ENCODE measurements at places on chromosomes 3 and 15.
A peak's percentile ranks its signal among the peaks of the same experiment; 100 is the strongest.

GRCh38 chr15:72222393-72222792 lies 8.6 kb downstream of the PKM start:
- DNase-seq: no peak

- DNase-seq: peak; percentile 47
These were observed 14.2 kb downstream of the GPR15 start for GRCh38 chr3:98545940-98546339.

- no peak for DNase-seq
These were observed 67.5 kb downstream of the TFG start for GRCh38 chr3:100776746-100777145.

- no peak for DNase-seq
These were observed 183.3 kb upstream of the ROPN1 start for GRCh38 chr3:124174910-124175874.

DNA sequence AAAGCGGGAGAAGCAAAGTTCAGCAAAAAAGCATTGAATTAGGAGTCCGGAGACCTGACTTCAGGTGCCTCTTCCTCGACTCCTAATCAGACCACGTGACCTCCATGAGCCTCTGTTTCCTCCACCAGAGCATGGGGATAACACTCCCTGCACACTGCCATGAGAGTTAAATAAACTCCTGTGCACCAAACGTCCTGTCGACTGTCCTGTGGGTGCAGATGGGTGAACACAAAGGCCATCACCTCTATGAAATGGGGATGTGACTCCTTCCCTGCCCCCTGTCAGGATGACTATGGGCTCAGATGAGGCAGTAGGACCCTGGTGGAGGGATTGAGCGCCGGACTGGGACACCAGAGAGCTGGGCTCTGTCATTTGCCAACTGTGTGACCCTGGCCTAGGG lies 13.5 kb upstream of the TSPAN3 start:
- no peak for DNase-seq

- peak; percentile 74 for DNase-seq
These were observed 72.6 kb downstream of the MYO1E start for GRCh38 chr15:59299929-59300617.

- DNase-seq: no peak
These were observed 106.4 kb upstream of the SLC2A2 start for GRCh38 chr3:171132873-171133272.

- no peak for DNase-seq
These were observed 550.7 kb downstream of the ROBO1 start for GRCh38 chr3:79217096-79217495.

GRCh38 chr15:83305704-83306291 lies 21.3 kb upstream of the BNC1 start:
- no peak for DNase-seq

- no peak for DNase-seq
These were observed 30.7 kb upstream of the ANPEP start for GRCh38 chr15:89845305-89845893.

GRCh38 chr3:160049988-160050387 lies 61.4 kb downstream of the IL12A start:
- DNase-seq: no peak

- DNase-seq: no peak
These were observed 32.1 kb upstream of the RFTN1 start for GRCh38 chr3:16545413-16546185.

DNA sequence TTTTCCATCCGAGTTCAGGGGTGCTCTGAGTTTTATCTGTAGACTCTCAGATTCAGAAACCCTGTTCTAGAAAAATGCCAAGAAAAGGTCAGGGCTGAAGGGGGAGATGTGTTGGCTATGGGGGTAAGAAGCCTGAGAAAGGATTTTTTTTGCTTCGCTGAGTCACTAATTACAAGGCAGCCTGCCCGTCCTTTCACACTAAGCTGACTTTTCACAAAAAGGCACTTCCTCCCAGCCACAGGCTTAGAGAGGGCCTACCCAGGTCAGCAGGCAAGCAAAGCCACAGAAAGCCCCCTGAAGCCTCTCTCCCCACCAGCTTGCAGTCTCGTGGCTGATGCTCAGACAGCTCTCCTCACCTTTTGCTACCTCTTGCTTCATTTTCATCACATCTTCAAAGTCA lies 192.6 kb upstream of the PRICKLE2 start:
- no peak for DNase-seq

DNA sequence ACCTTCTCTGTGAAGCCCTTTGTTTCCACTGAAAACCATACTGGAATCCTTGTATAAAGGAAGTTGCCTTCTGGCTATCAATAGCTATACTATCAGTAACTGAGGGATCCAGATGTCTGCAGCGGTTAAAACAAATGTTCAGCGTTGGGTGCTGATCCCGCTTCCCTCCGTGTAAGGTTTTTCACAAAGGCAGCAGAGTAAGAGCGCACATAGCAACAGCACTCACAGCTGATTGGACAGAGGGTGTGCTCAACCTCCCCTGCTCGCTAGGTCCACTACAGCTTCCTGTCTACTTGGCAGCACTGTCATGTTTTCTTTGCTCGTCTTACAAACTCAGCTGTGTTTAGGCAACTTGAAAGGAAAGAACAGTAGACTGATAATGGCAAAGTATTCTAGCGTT lies 27.3 kb downstream of the ATOSA start:
- peak; percentile 49 for DNase-seq

- no peak for DNase-seq
These were observed 304.5 kb upstream of the SATB1 start for GRCh38 chr3:18729671-18730070.

DNA sequence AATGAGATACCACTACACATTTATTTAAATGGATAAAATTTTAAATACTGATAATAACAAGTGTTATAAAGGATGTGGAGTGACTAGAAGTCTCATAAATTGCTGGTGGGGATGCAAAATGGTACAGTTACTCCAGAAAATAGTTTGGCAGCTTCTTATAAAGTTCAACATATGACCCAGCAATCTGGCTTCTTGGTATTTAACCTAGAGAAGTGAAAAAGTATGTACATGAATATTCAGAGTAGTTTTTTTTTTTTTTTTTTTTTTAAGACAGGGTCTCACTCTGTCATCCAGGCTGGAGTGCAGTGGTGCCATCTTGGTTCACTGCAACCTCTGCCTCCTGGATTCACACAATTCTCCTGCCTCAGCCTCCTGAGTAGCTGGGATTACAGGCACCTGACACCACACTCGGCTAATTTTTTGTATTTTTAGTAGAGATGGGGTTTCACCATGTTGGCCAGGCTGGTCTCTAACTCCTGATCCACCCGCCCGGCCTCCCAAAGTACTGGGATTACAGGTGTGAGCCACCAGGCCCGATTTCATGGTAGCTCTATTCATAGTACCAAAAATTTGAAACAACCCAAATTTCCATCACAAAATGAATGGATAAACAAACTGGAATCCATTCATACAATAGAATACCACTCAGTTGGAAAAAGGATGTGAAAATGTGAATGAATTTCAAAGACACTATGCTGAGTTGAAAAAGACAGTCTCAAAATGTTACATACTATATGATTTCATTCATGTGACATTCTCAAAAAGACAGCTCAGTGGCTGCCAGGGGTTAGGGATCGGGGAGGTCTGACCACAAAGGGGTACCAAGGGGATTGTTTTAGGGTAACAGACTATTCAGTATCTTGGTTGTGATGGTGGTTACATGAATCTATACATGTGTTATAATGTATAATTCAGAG lies 14.4 kb downstream of the RRP9 start:
- DNase-seq: no peak

DNA sequence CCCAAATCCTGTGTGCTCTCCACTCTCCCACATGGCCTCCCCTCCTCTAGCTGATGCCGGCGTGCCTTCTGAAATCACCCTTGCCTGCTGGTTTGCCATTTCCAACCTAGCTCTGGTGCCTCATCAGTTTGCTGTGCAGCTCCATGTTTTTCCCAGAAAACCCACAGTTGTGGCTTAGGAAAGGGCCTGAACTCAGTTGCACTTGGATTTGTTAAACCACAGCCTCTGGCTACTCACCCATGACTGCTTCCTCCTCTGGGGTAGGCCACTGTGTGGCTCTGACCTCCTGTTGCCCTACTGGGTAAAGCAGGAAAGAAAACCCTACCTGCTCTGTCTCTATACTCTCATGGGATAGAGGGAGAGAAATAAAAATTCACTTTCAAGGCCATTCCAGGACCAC lies 97.3 kb downstream of the DAPK2 start:
- no peak for DNase-seq

DNA sequence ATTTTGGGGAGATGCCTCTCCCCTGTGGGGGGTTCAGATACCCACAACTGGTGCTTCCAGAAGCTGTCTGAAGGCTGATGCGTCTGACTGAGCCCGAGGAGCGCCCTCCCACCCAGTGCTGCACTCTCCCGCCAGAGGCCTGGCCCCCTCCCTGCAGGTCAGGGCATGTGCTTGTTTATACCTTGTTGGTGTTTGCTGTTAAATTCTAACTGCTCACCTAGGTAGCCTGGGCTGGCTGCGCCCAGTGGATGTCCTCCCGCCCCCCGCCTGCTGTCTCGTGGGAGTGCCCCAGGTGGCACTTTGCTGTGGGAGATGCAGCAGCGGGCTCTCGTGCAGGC lies 12.9 kb downstream of the KLF13 start:
- no peak for DNase-seq

- no peak for DNase-seq
These were observed 22.4 kb downstream of the ISG20 start for GRCh38 chr15:88661041-88661700.

- no peak for DNase-seq
These were observed 165.3 kb upstream of the MCTP2 start for GRCh38 chr15:94066046-94066445.

- DNase-seq: no peak
These were observed 17.3 kb downstream of the FAIM start for GRCh38 chr3:138625707-138626365.

DNA sequence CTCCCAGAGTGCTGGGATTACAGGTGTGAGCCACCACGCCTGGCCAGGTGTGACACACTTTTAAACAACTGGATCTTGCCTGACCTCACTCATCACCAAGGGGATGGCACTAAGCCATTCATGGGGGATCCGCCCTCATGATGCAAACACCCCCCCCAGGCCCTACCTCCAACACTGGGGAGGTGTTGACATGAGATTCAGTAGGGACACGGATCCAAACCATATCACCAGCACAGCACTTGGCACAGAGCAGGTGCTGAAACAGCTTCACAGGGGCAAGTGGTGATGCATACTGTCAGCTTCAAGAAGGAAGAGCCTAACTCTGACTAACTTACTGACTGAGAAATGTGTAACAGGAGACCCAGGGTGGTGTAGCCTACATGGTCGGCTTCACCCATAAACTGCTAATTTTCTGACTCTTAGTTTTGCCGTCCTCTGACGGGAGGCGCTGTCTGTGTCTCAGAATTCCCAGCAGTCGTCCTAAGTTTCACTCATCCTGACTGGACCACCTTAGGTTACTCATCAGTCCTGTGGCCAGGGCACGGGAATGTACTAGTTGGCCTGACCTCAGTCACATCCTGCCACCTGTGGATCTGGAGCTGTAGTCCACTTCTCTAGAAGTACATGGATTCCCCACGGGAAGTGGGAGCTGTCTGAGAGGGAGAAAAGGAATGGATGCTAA lies 81.9 kb upstream of the PLXNA1 start:
- no peak for DNase-seq

- DNase-seq: no peak
These were observed 176.3 kb downstream of the SLCO3A1 start for GRCh38 chr15:92029767-92030166.

GRCh38 chr15:68502398-68502901 lies 70.5 kb upstream of the ITGA11 start:
- no peak for DNase-seq

DNA sequence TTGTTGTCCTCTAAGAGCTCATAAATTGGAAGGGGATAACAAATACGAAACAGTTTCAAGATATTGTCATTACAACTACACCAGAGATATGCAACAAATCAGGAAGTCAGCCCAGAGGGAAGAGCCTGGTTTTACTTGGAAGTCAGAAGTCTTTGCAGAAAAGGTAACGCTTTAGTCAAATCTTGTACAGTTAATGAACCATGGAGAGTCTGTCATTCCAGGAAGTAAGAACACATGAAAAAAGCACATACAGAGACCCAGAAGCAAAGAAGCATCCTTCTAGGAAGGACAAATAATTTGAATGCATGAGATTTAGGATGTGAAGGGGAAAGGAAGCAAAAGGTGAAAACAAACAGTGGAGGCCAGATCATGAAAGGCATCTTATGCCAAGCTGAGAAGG lies 19.6 kb downstream of the DYNC1LI1 start:
- DNase-seq: no peak

DNA sequence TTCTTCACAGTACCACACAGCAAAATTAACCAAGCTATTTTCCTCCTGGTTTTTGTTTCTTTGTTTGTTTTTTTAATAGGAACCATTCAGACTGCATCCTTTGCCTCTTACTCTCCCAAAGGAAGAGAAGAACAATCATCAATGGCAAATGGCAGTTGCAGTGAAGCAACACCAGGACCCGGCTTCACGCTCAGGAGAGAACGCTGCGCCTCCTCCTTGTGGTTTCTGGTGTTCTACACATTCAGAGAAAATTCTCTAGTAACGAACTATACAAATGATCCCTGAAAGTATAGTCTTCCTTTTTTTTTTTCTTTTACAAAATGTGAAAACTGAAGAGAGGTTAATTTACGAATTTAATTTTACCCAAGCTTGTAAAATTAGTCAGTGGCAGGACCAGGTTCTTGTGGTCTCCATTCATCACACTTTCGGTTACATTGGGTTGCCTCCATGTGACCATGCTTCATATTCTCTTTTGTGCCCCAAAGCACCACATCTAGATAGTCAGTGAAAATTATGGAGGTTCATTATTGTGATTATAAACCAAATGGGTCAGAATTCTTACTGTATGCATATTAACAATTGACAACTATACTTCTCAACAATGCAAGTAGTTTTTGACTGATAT lies 10.6 kb upstream of the MINDY2 start:
- DNase-seq: no peak

DNA sequence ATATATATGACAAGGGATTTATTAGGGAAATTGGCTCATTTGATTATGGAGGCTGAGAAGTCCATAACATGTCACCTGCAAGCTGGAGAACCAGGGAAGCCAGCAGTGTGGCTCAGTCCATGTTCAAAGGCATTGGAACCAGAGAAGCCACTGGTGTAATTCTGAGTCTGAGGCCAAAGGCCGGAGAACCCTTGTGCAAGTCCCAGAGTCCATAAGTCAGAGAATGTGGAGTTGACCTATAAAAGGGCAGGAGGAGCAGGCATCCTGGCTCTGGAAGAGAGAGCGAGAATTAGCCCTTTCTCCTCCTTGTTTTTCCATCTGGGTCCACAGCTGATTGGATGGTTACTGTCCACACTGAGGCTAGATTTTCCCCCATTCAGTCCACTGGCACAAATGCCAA lies 319.8 kb downstream of the IGSF11 start:
- DNase-seq: no peak

- no peak for DNase-seq
These were observed 170.3 kb upstream of the CCDC54 start for GRCh38 chr3:107206945-107207344.

- peak; percentile 85 for DNase-seq
These were observed 28.4 kb downstream of the CCDC12 start for GRCh38 chr3:46947981-46948791.

Measured in CD4-positive, alpha-beta T cell treated with Interleukin-4 for 1 hour (primary cell).